Mucosa of gallbladder (tissue), 1 donor: ENCODE measurements at places on chromosomes 5 and 9. TPM values are rescaled to one million over a fixed set of nuclear protein-coding genes. Genes with fewer than 3 reads are reported as not detected.

The PTGER4 gene
- 24.0 TPM for total RNA-seq

The SNCAIP gene
- 2.4 TPM for total RNA-seq

The RHOBTB3 gene
- 38.6 TPM for total RNA-seq

The RASGRF2 gene
- total RNA-seq, result 4.3 TPM

The FAM153A gene
- 11.3 TPM for total RNA-seq

The WDR31 gene
- total RNA-seq, result 8.1 TPM

The PAX5 gene
- 0.12 TPM for total RNA-seq
